Nephron progenitor cell (in vitro differentiated cells): ENCODE measurements at places on chromosomes 1 and 21.

DNA sequence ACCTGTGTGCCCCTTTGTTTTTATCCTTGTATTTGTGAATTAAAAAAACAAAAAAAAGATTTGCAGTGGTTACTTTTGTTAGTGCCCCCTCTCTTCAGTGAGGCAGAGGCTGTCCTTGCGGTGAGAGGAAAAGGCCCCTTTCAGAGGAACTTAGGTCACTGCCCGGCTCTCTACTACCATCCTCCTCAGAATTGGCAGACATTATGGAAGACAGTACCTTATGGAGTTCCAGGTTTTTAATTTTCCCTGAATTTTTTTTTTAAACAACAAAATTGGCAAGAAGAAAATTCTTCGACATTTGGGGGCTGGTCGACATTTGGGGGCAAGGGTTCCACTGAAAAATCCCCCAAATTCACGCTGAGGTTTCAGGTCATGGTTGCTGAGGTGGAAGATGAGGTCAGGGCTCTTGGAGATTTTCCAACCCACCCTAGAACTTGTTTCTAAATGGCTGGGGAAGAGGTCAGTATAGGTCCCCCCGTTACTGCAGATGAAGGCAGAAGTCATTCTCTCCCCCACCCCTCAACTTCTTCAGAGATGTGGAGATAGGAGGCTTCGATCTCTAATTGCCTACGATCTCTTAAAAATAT is 5.3 kb downstream of the RXFP4 start:
- no peak for DNase-seq

GRCh38 chr1:46159516-46159915 is 15.4 kb upstream of the TSPAN1 start:
- no peak for DNase-seq

GRCh38 chr21:45969921-45970673 is 11.5 kb upstream of the COL6A1 start:
- no peak for DNase-seq

DNA sequence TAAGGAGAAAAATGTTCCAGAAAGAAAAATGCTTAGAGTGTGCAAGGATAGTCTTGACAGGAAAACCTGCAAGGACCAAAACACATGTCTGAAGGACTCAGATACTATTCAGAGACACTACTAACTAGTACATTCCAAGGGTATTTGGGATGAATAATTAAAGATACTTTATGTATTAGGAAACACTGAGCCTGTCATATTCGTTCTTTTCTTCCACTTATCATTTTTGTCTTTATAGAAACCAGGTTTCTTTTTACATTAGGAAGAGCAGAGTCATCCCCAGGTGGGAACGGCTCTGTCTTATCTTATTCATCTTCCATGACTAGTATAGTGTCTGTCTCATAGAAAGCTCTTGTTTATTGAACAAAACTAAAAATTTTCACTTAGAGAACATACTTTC is 296.2 kb upstream of the ESRRG start:
- no peak for DNase-seq

GRCh38 chr1:174990382-174990999 is 9.3 kb upstream of the CACYBP start:
- no peak for DNase-seq

GRCh38 chr1:92482665-92483609 is 3.8 kb downstream of the GFI1 start:
- peak; percentile 34 for DNase-seq

DNA sequence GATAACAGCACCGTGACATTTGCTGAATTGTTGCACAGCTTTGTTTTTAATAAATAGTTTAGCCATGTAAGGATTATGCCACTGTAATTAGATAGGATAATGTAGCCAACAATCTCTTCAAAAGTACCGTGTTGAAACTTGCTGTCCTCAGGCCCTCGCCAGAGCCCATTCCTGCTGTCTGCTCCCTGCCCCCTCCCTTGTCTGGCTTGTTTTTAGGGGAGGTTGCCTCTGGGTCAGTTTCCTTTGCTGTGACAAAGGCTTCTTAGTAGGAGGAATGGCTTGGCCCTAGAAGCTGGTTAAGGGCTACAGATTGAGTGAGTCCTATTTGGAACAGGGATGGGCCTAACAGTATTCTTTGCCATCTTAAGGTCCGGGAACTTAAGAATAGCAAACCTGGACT is 107.9 kb downstream of the LMO4 start:
- no peak for DNase-seq
